ENCODE measurements at places on chromosomes 2 and 18. TPM values are rescaled to one million over a fixed set of nuclear protein-coding genes. Genes with fewer than 3 reads are reported as not detected.

Gene POTEI
- polyA plus RNA-seq = not detected

Gene ACOXL
- not detected for polyA plus RNA-seq

Gene FHOD3
- polyA plus RNA-seq = 1.2 TPM

Gene CRYGC
- polyA plus RNA-seq = not detected

Gene MYO5B
- polyA plus RNA-seq = 60.7 TPM

Gene BOLL
- polyA plus RNA-seq = not detected

Gene RESP18
- polyA plus RNA-seq = not detected

Gene OSBPL6
- 0.60 TPM for polyA plus RNA-seq

Gene NXPH2
- polyA plus RNA-seq = not detected

Gene SOX11
- polyA plus RNA-seq = 0.12 TPM

Gene C2orf15
- polyA plus RNA-seq = 2.4 TPM

Gene HSBP1L1
- 37.9 TPM for polyA plus RNA-seq

Gene EFHD1
- polyA plus RNA-seq = 3.3 TPM

Gene HOXD11
- 2.1 TPM for polyA plus RNA-seq

Gene NFATC1
- 1.6 TPM for polyA plus RNA-seq

Gene TRAPPC12
- polyA plus RNA-seq = 50.5 TPM

Gene CCDC74B
- polyA plus RNA-seq = not detected

Gene MAP3K19
- not detected for polyA plus RNA-seq

Gene ALPI
- polyA plus RNA-seq = 5.3 TPM

Gene UGT1A4
- polyA plus RNA-seq = not detected

Gene SERPINB5
- polyA plus RNA-seq = 2.9 TPM

Gene WDR7
- polyA plus RNA-seq = 3.7 TPM

Gene KCNJ13
- 0.03 TPM for polyA plus RNA-seq

Gene TMEM169
- polyA plus RNA-seq = not detected

Gene DSC1
- polyA plus RNA-seq = not detected

Gene SULT1C2
- 1.8 TPM for polyA plus RNA-seq

Gene IL1RL1
- 3.0 TPM for polyA plus RNA-seq

Gene PLA2R1
- polyA plus RNA-seq = 0.23 TPM

Gene LIMS3
- polyA plus RNA-seq = not detected

All from sigmoid colon (tissue), 7 donors.